Chondrocyte (in vitro differentiated cells): ENCODE measurements at places on chromosomes 13 and 19.

DNA sequence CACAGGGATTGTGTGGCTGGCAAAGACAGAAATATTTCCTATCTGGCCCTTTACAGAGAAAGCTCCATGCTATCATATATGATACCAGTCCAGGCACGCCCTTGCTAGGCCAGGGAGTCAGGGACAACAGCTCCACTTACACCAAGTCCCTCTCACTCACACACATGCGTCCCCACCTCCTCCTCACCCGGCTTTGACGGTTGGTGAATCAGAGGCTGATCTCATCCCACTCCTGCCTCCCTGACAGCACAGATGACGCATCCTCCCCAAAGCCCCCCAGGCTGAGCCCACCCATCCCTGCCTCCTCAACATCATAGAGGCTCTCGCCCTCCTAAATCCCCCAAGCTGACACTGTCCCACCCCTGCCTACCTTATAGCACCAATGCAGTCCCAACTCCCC, 62.7 kb downstream of the F2RL3 start:
- no peak for DNase-seq

DNA sequence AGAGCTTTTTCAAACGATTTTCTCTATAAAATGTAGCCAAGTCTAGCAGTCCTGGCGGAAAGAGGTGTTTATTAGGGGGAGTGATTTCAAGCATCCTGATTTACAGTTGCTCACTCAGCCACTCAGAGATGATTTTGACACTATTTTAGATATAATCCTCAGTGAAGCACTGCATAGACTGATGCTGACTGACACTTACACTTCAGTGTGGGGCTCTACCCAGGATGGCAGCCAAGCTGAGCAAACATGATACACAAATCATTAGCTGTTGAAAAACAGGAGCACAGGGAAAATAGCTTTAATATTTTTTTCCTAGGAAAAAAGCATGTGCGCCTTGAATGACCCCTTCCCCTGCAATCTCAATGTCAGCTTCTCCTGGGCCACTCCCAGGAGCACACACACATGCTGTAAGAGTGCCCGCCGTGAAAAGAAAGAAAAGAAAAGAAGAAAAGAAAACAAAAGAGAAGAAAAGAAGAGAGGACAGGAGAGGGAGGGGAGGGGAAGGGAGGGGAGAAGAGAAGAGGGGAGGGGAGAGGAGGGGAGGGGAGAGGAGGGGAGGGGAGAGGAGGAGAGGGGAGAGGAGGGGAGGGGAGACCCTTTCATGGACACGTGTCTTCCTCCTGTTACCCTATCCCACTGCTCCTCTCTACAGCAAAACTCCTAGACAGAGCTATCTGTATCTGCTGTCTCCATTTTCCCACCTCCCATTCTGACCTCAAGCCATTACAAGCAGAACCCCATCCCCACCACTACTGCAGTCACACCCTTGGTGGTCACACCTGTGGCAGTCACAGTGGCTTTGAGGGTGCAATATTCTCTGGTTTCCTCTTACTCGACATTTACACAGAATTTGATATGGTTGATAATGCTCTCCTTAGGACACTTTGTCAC, 36.4 kb downstream of the RCBTB2 start:
- DNase-seq: no peak

- no peak for DNase-seq
Observed at GRCh38 chr19:1261798-1262622, 7.1 kb upstream of the CIRBP start.

DNA sequence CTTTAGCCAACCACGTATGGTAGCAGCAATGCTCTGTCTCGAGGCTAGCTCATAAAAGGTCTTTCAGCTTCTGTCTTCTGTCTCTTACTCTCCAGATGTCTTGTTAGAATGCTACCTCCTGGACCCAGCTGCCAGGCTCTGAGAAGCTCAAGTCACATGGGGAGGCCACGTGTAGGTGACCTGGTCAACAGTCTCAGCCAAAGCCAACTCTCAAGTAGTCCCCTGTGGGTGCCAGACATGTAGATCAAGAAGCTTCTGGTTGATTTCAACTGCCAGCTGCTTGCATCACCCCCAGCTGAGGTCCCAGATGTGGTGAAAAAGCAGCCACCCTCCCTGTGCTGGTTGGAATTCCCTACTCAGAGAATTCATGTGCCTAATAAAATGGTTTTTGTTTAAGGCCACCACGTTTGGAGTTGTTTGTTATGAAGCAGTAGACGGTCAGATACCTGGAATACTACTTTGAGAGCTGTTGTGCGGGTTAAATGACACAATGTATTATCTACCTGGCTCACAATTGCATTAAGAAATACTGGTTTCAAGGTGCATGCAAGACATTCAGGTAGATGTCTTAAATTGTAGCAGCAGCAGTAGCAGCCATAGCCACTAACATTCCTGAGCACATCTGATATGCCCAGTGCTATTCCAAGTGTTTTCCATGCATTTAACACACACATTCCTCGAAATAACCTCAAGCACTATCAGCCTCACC, 131.0 kb upstream of the RFC3 start:
- DNase-seq: no peak

- DNase-seq: no peak
Observed at GRCh38 chr13:42969565-42970172, 22.4 kb downstream of the EPSTI1 start.

DNA sequence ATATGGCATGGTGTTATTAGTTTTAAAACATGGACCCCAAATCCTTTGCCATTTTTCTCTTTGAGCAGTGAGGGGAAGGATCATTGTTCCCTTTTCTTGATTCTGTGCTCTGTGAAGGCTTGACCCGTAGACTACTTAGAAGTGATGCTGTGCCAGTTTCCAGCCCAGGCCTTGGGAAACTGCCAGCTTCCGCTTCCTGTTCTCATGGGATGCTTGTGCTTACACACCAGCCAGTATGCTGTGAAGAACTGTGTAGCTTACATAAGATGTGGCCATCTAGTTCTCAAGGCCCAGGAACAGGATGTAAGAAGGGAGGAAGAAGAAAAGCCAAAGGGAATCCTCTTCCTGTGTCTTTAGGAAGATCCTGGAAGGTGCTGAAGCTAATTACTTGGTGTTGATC, 180.9 kb downstream of the PCCA start:
- DNase-seq: no peak

DNA sequence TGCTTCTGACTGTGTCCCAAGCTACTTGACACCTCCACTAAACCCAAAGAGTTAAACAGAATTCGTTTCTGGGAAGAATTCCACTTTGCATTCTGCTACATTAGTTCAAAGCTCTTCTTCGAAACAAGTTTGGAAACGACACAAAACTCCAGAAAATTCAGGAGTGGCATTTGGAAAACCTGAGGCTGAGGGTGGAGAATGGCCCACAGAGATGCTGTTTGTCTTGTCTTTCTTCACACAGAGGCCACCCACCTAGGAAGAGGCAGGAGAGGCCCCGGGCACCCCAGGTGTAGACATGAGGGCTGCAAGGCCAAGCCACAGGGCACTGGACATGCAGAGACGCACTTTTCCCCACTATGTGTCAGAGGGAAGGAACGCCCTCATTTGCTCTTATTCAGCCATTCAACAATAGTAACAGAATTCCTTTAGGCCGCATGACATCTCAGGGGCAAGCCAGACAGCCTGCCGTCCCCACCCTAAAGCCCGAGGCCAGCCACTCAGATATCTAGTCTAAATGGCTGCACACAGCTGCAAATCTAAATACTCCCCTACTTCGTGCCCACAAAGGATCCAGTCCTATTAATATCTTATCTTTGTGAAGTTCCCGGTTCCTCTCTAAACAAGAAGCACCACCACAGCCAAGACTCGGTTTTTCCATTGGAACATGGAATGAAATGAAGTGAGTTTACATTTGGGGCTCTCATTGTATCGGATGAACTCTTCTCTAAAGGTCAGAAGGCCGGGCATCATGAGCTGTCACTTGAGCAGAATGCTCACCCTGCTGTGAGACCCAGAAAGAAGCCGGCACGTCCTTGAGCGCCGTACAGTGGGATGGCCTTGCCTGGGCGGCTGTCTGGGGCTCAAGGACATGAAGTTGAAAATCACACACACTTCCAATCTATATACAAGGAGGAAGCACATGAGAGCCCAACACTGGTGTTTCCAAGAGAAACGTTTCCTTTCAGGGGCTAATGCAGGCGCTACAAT, 19.8 kb downstream of the COL4A1 start:
- no peak for DNase-seq

DNA sequence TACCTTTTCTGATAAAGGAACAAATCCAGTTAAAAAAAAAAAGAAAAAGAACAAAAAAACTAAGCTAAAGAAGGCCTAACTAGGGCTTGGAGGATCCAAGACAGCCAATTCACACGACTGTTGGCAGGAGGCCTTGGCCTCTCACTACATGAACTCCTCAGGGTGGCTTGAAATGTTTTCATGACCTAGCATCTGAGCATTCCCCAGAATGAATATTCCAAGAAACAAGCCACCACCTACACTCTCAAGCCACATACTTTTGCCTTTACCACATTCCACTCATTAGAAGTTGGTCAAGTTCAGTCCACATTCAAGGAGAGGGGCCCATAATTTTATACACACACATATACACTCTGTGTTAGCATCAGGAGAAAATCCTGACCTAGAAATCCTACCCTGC, 97.6 kb upstream of the SIAH3 start:
- DNase-seq: no peak

GRCh38 chr13:98434060-98434459, 142.8 kb downstream of the STK24 start:
- no peak for DNase-seq

- DNase-seq: no peak
Observed at GRCh38 chr13:37148501-37148900, 43.0 kb upstream of the CSNK1A1L start.

DNA sequence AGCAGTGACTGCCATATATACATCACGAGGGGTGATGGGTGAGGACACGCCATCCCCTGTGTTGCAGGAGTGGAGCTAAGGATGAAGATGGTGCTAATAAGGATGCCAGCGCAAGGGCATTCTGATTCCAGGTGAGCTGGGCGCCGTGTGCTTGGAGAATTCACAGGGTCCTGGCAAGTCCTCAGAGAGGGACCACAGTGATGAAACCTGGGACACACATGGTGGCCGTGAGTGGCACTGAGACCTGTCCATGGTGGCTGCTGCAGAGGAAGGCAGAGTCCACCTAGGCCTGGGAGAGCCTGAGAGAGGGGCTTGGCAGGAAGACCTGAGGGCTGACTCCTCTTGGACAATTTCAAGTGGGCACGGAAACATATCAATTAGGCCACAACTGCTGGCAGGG, 65.2 kb downstream of the RFX2 start:
- peak; percentile 38 for DNase-seq

GRCh38 chr19:47210689-47211316, 20.2 kb downstream of the BBC3 start:
- DNase-seq: no peak

GRCh38 chr13:33106656-33107360, 90.6 kb downstream of the KL start:
- no peak for DNase-seq

GRCh38 chr19:28999724-29000433, 213.1 kb downstream of the UQCRFS1 start:
- no peak for DNase-seq

GRCh38 chr13:31890946-31891345, 140.6 kb upstream of the FRY start:
- DNase-seq: no peak

- DNase-seq: no peak
Observed at GRCh38 chr19:1847684-1848398, 442 bp downstream of the REXO1 start.

- no peak for DNase-seq
Observed at GRCh38 chr19:45005787-45006186, 4.5 kb downstream of the RELB start.

- DNase-seq: no peak
Observed at GRCh38 chr13:20430296-20430695, 95.4 kb downstream of the CRYL1 start.

DNA sequence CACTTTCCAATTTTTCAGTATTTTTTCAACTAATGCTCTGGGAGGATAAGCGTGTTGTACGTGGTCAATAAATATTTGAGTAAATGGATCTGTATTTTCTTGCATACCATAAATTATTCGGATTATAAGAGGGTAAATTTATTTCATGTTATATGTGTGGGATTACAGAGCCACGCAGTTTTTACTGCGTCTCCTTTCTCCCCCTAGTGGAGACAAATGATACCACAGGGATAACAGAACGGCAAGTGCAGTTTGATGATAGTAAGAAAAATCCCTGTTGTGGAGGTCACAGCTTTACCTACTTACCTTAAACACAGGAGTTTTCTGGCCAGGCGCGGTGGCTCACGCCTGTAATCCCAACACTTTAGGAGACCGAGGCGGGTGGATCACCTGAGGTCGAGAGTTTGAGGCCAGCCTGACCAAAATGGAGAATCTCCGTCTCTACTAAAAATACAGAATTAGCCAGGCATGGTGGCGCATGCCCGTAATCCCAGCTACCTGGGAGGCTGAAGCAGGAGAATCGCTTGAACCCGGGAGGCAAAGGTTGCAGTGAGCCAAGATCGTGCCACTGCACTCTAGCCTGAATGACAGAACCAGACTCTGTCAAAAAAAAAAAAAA, 16.8 kb downstream of the MBD3L2B start:
- DNase-seq: no peak

DNA sequence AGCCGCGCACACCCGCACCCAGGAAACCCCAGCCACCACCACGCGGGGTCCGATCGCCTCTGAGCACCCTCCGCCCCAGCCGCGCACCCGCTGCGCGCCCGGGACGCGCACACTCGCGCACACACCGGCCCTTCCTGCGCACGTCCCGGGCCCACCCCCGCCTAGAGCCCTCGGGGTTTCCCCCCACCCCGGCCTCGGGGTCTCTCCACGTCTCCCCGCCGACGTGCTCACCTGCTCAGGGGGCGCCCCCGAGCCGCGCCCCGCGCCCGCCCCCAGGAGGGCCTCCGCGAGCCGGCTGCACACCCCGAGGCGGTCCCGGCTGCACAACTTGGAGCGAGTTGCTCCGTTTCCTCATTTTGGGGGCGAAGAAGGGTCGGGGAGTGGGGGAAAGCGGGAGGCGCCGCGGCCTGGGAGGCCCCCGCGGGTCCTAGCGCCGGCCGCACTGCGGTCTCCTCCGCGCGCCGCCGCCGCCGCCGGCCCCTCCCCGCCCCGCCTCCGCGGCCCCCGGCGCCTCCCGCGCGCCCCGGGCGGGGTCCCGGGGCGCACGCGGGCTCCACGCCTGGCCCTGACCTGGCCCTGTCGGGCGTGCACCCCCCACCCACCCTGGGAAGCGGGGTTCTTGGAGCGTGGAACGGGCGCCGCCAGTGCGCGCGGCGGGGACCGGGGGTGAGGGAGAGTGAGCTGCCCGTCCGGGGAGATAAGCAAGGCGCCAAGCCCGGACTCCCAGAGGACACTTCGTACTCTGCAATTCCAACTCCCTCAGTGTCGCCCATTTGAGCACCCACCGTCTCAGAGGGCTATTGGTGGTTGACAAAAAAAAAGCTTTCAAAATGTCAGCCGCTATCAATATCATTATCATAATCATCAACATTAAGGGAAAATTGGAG, at the start of gene MATK:
Gene MATK, minus strand, starts transcription at position 444 of the 887 bp plus-strand sequence. CDS start 1,246 bp downstream, outside the sequence.
- DNase-seq: no peak

GRCh38 chr13:114068656-114069318, 63.6 kb downstream of the RASA3 start:
- peak; percentile 48 for DNase-seq

DNA sequence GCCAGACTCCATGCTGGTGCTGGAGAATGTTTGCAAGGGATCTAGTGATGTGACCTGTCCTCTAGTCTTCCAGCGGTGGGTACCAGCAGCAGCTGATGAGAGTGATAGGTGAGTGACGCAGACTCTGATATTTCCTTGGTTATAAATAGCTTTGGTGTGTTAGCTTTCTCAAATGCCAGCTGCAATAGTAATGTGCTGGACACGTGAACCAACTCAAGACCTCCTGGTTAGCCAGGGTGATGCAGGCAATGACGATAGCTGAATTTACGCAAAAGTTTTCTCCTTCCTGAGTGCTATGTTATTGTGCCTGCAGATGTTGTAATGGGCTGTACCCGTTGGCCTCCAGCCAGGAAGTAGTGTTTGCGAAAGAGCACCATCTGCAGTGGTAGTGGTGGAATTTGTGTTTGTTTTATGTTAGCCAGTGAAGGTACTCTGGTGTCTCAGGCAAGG, 129.5 kb downstream of the CYSLTR2 start:
- DNase-seq: no peak
